Esophagus squamous epithelium (tissue), 5 donors: ENCODE measurements at places on chromosomes 5 and 9.

- DNase-seq: no peak
Measured at GRCh38 chr9:113997610-113998009, 80.5 kb downstream of the AMBP start.

- no peak for DNase-seq
Measured at GRCh38 chr9:96758845-96759673, 18.8 kb downstream of the ZNF510 start.

- no peak for DNase-seq
Measured at GRCh38 chr5:17951392-17952169, 317.3 kb downstream of the TAF11L14 start.

DNA sequence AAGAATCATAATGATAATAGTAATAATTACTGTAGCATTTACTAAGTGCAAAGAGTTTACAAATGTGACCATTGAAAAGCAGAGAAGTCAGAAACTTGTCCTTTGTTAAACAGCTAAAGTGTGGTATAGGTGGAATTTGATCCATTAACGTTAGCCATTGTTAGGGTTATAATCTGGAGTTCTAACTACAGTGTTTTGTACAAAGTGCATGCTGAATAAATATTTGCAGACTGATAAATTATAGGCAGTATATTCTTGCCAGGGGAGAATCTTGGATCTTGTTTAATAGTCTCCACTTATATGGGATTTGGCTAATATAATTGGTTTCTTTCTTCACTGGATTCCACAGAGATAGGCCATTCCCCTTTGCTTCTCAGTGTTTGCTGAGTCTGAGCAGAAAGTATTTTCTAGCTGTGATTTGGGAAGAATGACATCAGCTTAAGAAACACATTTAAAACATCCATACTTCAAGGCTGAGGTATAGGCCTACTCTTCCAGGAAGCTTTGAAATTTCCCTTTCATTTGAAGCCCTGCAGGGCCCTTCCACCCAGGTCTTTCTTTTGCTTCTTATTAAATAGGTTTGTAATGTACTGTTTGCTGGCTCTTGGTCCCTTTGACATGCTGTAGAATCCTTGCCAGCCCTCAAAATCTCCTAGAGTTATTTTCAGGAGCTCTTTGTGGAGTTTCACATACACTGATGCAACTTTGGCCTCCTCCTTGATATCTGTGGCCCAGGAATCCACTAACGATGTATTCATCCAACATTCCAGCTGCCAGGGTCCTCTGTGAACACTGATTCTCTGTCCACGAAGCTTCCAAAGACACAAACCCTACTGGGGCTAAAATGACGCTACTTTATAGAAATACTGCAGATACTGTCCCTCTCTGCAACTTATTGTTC, 51.4 kb downstream of the ATP10B start:
- DNase-seq: no peak

GRCh38 chr9:83384214-83384613, 154.0 kb downstream of the FRMD3 start:
- DNase-seq: no peak

DNA sequence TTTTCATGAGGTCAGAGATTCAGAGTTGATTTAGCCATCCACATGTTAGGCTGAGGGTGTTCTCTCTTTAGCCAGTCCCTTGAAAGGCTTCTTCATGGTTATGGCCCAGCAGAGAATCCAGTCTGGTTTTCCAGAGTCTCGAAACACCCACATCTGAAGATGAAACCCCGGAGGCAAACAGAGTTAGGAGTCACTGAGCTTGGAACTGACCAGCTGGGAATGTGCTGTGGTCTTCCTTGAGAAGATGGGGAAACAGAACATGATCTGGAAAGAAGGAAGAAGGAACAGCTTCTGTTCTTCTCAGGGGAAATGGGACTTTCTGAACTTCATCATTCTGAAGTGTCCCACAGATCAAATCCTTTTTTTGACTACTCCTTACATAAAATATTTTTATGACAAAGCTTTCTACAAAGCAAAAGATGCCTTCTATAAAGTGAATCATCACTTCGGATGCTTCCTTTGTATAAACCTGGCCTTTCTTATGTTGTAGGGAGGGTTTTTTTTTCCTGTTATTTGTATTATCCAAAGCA, 45.4 kb downstream of the ZNF618 start:
- DNase-seq: no peak

DNA sequence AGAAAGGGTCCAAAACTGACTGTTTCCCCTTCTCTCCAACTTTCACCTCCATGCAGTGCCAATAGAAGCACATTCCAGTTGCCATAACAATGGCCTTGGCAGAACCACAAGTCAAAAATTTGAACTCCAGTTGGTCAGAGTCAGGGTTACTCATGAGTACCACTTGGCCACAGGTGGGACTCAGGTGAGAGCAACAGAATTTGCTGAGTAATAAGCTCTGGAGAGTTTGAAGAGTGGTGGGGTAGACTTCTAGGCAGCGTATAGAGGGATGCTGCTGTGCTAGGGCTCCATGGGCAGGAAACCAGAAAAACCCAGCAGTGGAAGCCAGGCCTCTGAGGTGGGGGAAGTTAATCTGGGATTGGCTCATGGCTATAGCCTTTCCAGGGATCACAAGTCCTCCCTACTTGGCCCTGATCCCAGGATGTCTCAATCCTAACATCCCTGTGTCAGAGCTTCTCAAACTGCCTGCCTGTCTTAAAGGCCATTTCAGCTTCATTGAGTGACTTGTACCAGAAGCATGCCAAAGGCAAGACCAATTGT, 30.2 kb downstream of the SNX18 start:
- no peak for DNase-seq

- DNase-seq: no peak
Measured at GRCh38 chr9:81598123-81598497, 91.2 kb downstream of the TLE1 start.

- no peak for DNase-seq
Measured at GRCh38 chr9:28317745-28318144, 744.5 kb upstream of the C9orf72 start.

GRCh38 chr9:105403552-105404248, 44.1 kb upstream of the FSD1L start:
- no peak for DNase-seq

GRCh38 chr5:111685969-111686368, 71.0 kb downstream of the NREP start:
- no peak for DNase-seq
